IMR-90 (cell line): ENCODE measurements at places on chromosomes 4 and X.

DNA sequence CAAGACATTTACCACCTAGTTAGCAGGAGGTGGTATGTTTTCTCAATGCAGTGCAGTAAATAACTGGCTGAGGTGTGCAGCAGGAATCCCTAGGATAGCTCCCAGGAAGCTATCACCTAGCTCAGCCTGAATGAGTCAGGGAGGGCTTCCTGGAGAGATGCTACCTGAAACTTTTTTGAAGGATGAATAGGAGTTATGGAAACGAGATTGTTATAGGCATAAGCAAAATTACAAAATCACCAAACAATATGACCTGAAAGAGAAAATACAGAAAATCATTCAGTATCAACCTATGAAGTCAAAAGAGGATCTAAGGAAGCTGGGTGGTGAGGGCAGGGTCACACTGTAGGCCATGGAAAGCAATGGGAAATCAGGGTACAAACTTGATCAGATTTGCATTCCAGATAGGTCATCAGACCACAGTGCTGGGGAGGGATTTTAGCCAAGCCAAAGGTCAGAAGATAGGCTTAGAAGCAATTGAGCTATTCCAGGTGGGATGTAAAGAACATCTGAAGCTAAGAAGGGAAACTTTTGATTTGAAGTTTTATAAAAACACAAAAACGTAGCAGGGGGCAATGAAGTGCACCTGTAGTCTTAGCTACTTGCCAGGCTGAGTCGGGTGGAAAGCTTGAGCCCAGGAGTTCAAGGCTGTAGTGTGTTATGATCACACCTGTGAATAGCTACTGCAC lies 11.3 kb downstream of the AREG start:
- DNase-seq: no peak

DNA sequence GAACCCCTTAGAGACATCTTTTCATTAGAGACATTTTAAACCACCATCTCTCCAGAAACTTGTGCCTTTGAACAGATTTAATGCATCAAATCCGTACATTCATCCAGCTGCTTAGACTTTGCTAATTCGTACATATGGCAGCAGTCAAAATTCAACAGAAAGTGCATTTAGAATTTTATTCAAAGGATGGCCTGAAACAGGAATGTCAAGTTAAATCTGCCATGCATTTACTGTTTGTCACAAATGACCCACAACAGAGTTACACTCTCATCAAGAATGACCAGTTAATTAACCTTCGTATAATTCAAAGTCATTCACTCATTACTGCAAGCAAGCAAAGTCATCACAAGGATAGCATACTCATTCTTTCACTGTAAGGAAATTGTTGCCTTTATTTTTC lies 284.3 kb downstream of the SLC7A11 start:
- no peak for DNase-seq

DNA sequence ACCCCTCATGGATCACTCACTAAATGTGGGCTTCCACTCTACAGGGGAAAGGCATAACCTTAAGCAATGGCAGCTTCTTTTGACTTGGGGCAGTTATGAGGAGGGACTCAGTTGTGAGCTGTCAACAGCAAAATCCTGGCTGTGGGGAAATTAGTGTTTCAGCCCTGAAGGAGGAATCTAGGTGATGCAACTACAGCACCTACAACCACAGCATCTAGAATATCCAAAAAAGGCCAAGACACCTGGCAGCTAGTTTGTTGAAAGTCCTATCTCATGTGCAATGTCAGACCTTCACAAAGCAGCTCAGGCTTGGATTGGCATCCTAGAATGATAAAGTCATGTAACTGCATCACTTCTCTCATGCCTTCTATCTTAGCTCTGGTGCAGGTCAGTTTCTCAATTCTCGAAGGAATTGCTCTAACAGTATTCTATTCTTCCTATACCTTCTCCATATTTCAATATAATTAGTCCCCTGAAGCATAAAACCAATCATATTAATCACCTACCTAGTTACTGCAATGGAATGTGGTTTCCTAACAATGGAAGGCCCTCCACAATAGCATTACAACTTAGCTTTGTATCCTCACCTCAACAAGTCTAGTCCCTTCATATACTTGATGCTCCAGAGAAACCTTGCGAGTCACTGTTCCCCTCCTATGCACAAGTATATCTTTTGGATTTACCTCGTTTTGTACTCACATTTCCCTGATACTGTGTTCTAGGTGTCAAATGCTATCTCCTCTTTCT lies 5.5 kb upstream of the ANTXR2 start:
- no peak for DNase-seq

GRCh38 chrX:56763556-56764152 lies 34.6 kb downstream of the NBDY start:
- peak; percentile 75 for DNase-seq

GRCh38 chrX:124388562-124388961 lies 42.2 kb downstream of the SH2D1A start:
- DNase-seq: peak; percentile 49

DNA sequence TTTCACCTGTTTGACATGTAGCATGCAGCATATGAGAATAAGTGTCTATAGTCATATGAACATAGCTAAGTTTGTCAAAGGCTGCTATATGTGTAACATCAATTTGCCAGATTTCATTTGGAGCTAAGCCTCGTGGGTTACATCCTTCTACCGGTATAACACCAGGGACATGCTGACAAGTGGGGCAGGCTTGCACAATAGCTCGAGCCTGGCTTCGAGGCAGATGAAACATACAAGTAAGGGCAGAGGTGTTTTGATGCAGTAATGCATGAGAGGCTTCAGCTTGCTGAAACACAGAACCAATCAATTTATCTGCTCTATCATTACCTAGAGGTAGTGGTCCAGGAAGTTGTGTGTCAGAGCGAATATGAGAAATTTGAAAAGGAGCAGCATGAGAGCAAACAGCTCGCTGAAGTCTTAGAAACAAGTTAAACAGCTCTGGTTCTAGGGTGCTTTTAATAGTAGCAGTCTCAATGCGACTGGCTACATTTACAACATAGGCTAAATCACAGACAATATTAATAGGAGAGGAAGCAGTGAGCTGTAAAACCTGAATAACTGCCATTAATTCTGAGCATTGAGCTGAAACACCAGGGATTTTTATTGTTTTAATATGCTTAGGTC lies 14.9 kb upstream of the UGDH start:
- no peak for DNase-seq

GRCh38 chrX:110396735-110397134 lies 38.1 kb downstream of the RTL9 start:
- DNase-seq: no peak

- DNase-seq: peak; percentile 45
These were observed 61.6 kb downstream of the SAT1 start for GRCh38 chrX:23844502-23845138.

GRCh38 chr4:52966781-52967180 lies 104.7 kb downstream of the RASL11B start:
- DNase-seq: no peak

- DNase-seq: no peak
These were observed 326.8 kb downstream of the ZNF674 start for GRCh38 chrX:46218373-46218772.

DNA sequence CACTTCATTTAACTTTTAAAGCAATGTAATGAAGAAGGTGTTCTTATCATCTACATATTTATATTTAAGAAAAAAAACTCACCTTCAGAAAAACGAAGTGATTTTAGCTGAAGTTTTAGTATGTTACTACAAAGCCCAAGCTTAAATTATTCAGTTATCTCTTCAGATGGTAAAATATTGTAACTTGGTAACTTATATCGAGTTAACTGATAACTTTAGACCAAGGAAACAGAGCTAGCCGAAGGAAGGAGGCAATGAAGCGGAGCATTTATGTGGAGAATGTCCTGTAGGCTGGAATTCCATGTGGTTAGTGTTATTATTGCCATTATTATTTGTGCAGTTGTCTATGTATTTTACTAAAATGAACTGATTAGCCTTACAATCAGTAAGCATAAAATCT lies 1102.1 kb upstream of the LCORL start:
- no peak for DNase-seq

GRCh38 chrX:107978707-107979307 lies 3.4 kb downstream of the TEX13B start:
- DNase-seq: peak; percentile 19

DNA sequence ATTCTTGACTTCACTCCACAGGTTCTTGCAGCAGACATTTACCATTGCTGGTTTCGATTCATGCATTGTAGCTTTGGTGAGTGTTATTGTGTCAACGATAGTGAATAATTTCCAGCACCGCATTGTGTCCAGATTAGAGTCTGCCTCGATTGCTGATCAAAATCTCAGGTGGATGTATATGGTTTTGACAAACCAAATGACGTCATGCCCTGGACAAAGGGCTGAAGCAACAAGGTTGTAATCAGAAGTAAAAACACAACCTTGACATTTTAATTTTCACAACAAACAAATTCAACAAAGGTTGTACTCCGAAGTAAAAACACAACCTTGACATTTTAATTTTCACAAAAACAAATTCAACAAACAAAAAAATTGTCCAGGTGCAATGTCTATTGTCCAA lies 81.1 kb upstream of the WWC2 start:
- DNase-seq: no peak

DNA sequence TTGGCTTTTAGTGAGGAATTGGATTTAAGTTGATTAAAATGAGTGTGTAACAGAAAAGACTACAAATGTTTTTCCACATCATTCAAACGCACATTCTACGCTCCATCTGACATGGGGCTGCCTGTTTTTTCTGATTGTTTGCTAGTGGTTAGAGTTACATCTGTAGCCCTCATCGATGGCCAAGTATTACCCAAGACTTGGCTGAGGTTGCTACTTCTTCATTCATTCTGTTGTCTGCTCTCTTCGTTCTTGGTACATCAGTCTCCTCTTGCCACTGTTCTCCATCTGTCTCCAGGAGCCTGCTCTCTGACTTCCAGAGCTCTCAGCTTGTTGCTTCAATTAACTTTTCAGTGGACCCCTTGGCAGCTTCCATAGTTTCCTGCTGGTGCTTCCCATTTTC lies 1844.6 kb upstream of the TENM3 start:
- DNase-seq: no peak

DNA sequence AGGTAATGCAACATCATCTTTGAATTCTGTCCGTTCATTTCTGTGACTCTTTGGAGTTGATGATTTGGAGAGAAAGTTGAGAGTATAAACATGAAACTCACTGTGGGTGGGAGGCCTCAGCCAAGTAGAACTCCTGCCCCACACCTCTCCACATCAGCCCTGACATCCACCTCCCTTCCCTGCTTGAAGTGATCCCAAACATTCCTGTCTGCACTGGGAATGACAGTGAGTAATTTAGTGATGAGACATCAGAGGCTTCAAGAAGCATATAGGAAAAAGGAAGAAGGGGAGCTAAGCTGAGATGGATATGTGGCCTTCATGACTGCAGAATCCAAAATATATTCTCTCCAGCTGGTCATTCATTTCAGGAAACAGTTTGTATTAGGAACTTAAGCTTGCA lies 151.8 kb downstream of the SPATA18 start:
- DNase-seq: no peak

DNA sequence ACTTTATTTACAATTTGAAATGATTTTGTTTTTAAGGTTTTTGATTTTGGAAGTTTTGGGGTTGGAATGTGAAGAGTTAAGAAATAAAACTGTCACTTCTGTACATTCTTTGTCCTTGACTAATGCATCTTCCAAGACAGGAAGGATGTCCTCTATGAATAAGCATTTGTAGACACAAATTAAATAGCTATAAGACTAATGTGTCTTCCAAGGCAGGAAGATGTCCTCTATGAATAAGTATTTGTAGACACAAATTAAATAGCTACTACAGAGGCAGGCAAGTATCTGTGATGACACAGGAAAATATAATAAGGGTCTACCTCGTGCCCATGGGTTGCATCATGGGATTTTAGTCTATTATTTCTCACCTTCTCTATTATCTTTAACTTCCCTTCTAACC lies 14.5 kb downstream of the PRSS48 start:
- no peak for DNase-seq

GRCh38 chrX:45794995-45795337 lies 594.3 kb upstream of the DIPK2B start:
- DNase-seq: no peak

DNA sequence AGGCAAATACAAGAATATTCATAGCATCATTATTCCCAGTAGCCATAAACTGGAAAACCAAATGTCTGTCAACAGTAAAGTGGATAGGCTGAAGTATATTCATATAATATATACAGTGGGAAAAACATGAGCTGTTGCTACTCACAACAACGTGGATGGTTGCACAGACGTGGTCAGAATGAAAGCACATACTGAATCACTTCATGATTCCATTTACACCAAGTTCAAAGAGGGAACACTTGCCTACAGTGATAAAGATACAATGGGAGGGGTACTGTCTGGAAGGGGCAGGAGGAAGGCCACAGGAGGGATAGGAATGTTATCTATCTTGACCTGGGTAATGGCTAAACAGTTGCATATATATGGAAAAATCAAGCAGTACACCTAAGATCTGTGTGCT lies 25.3 kb downstream of the APBB2 start:
- DNase-seq: peak; percentile 28

- DNase-seq: no peak
These were observed 12.0 kb downstream of the COL4A6 start for GRCh38 chrX:108426262-108426661.

GRCh38 chrX:140132937-140133336 lies 167.6 kb upstream of the CXorf66 start:
- DNase-seq: no peak

GRCh38 chr4:125200556-125200955 lies 114.2 kb upstream of the FAT4 start:
- DNase-seq: no peak

DNA sequence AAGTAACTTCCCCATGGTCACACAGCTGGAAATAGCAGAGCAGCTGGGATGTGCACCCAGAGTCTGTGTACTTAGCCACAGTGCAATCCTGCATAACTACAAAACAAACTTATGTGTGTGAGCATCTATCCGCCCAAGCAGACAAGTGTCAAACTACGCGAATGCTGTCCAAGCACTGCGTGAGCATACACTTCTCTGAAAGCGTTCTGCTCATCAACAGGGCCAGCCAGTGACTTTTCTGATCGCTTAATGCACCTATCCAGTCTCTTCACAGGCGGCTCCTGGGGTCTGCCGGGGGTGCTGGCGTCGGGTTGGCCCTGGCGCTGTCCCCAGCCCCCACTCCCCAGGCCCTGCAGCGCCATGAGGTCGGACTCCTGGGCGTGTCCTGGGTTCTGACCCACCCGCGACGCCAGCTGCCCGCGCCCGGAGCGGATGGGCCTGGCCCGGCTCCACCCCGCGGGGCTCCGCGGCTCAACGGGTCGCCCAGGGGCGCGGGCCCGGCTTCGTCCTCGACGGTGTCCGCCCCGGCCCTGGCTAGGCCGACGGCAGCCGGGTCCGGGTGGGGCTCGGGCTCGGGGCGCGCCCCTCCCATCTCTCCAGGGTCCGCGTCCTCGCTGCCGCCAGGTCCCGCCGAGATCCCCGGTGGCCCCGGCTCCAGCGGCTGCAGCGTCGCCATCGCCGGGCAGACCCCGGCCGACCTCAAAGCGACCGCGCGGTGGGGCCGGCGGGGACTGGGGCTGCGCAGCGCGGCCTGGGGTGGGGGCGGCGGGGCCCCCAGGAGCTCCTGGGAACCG lies 1.3 kb upstream of the ZNF141 start:
- DNase-seq: no peak
